ENCODE measurements at places on chromosomes 6 and 20.

DNA sequence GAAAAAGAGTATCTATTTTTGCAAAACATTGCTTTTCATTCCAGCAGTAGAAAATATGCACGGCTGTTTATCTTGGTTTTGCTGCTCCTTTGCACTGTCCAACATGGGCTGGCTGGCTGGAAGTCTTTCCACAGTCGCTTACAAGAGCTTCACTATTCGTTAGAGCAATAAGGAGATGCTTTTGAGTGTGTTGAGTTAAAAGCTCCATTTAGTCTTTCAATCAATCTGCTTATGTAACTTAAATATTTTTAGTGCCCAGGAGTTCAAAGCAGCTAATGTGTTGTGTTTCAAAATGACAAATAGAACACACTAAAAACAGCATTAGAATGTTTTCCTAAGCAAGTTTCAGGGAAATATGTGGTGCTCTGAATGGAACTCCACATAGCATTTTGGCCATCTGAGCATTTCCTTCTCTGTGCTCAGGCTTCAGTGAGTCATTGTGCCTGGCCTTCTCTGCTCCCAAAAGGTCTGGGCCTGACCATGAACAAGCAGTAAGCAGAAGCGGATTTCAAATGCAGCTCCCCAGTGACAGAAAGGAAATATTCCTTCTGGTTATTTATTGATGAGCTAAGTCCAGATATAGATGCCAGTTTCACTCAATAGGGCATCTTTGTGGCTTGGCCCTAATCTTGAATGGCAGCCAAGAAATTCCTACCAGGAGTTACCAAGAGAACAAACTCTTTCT is 580.3 kb downstream of the TENT5A start:
- DNase-seq: no peak

DNA sequence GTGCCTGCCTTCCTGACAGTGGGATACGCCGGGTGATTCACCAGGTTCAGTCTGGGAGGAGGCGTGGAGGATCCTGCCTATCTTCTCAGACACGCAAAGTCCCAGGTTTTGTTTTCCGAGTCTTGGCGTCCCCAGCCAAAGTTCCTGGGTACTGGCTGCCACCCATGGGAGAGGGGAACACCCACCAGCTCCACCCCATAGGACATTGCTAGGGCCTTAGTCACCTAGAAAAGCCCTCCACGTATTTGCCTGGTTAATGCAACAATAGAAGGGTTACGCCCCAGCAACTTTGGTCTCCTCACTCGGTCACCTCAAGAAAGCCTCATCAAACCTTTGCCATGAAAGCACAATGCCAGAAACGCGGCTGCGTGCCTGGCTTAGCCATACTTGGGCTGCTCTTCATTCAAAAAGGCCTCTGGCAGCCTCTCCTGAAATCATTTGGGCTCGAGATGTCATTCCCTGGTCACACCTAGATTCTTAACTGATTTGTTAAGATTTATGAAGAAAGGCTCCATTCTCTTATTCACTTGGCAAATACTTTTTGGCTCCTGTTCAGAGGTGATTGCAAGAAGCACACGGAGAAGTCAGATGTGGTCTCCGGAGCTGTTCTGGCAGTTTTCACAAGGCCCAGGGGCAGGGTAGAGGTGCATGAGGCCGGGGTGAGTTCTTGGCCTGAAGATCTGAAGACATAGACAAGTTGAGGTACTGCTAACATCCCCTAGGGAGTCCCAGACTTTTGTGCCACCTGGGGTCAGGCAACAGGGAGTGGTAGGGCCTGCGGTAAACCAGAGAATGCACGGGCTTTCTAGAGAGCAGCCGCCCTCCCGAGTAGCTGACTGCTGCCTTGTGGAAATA is 35.5 kb upstream of the ZNF133 start:
- no peak for DNase-seq

GRCh38 chr6:104473021-104473429 is 386.7 kb downstream of the HACE1 start:
- DNase-seq: no peak

GRCh38 chr6:125866433-125866832 is 75.7 kb downstream of the NCOA7 start:
- no peak for DNase-seq

DNA sequence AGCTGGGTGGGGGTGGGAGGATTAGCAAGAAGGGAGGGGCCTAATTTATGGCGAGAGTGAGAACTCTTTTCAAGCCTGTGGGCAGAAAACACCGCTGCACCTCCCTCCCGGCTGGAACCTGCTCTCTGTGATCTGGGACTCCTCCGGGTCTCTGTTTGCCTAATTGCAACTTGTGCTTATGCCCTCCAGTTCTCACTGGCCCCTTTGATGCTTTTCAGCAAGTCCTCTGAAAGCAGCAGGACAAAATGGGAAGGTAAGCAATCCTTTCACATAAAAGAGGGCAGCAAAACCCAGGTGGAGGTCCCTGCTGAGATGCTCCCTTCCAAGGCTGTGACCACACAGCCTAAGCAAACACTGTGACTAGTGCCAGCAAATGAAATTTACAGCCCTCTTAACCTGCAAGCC is 523.0 kb upstream of the FLRT3 start:
- DNase-seq: no peak

GRCh38 chr6:144725736-144726522 is 440.8 kb downstream of the UTRN start:
- DNase-seq: no peak

DNA sequence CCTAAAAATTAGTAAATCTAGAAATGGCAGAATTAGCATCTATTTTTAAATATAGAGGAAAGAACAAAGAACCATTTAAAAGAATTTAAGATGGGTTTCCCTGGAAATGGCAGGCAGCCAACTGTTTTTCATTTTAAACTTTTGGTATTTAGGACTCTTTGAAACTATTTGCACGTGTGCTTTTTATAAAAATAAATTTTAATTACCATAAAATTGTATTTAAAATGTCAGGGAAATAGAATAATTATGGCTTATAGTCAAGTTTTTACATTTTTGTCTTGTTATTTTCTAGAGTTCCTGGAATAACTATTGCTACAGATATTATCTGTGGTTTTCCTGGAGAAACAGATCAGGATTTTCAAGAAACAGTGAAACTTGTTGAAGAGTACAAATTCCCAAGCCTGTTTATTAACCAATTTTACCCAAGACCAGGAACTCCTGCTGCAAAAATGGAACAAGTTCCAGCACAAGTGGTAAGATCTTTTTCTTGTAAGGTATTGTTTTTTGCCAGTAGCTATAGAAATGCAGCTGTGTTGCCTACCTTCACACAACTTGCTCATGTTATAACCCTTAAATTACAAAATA is 528.7 kb upstream of the SOX4 start:
- no peak for DNase-seq

DNA sequence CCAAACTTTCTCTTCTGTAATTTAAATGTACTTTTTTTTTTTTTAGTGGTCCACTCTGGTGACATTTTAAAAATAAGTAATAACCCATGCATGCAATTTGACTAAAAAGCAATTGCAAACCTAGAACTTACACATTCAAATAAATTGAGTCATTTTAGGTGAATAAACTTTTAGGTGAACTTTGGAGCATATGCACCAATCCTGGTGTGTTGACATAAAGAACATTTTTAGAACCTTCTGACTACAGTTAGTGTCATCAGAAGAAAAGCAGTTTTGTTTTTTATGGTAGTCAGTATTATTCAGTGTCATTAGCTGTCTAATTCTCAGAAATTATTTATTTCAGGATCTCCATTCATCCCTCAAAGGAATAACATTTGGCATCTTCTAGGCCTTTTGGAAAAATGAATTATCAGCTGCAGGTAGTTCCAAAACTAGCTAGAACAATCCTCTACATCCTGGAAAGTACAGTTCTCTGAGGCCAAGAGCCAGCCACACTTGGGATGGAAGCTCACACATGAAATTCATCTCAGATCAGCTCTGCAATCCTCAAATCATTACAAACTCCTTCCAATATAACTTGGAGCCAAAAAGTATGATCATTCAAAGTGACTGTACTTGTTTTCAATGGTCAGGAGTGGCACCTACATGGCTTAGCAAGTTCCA is 38.5 kb upstream of the SIM1 start:
- DNase-seq: no peak

GRCh38 chr6:44104481-44105021 is 22.7 kb downstream of the MRPL14 start:
- no peak for DNase-seq

- no peak for DNase-seq
These were observed 203.3 kb upstream of the TAB2 start for GRCh38 chr6:149114167-149114566.

DNA sequence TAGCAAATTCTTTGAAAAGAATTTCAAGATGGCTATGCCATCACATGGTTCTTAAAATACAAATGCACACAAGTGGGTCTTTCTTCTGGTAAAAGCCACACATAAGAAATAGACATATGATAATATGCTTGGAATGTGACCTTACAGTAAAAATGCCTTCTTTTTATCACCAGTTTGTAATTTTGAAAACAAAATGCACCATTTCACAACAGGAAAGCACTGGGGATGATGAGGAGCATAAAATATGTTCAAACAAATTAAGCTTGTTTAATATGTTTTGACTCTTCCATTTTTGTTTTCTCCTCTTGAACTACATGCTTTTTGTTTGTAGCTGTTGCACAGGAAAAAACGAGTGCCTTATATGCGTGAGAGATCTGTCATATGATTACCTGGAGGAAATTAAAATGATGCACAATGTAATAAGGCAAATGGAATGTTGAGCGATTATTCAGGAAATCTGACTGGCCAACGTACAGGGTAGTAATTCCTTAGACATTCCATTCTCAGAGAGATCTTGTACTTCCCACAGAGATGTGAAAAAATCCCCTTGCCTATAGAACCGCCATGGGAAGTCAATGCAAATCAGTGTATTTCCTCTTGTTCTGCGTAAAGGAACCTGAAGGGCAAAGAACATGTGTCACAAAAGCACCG is 911.6 kb downstream of the TFAP2A start:
- no peak for DNase-seq

GRCh38 chr20:19376451-19377229 is 164.2 kb downstream of the SLC24A3 start:
- no peak for DNase-seq

DNA sequence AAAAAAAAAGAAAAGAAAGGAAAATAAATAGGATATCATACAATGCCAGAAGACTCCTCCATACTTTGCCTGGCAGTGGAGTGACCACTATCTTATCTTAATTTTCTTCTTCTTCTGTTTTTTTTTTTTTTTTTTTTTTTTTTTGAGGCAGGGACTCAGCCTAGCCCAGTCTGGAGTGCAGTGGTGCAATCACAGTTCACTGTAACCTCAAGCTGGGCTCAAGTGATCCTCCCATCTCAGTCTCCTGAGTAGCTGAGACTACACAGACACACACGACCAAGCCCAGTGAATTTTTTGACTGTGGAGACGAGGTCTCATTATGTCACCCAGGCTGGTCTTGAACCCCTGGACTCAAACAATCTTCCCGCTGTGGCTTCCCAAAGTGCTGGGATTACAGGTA is 17.1 kb upstream of the MMP9 start:
- no peak for DNase-seq

DNA sequence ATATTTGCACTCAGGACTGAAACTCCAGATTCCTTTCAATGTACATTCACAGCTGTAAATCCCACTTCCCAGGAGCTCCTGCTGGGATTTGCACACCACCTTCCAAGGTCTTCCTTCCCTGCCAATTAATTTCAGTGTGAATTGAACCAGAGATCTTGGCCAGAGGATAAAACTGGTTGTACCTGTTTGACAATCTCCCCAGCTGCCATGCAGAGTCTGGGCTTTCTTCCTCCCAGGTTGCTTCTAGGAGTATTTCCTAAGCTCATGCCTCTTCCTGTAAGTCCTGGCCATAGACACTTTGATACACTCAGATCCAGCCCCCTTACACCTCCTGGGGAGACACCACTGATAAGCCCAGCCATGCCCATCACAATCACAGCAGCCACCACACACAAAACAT is 15.6 kb downstream of the MAFB start:
- no peak for DNase-seq

Measured in transverse colon (tissue), 4 donors.